ENCODE measurements at places on chromosomes 7 and 10. TPM values are rescaled to one million over a fixed set of nuclear protein-coding genes. Genes with fewer than 3 reads are reported as not detected.

DNA sequence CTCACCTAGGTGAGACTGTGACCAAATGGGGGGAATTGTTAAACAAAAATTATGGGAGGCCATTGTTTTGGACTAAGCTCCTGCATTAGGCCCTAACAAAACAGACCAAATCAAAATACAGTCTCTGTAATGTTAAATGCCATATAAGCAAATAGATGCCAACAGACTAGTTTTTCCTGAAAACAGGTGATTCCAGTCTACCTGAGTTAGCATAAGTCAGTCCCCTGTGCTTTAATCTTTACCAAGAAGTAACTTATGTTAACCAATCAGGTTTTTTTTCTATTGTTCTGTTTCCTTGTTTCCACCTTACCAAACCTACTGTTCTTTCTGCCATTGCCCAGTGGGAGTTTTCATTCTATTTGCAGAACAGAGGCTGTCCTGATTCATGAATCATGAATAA is 48.0 kb downstream of the PDZD8 start:
- H3K36me3 ChIP-seq = peaks cover 5% of the 10 kb centered on the region
- no peak overlapping the region for H3K4me3 ChIP-seq
- H3K4me1 ChIP-seq = peaks cover 4% of the 10 kb centered on the region
- no peaks in the 10 kb centered on the region for H3K27me3 ChIP-seq
- H3K27ac ChIP-seq = no peak overlapping the region

DNA sequence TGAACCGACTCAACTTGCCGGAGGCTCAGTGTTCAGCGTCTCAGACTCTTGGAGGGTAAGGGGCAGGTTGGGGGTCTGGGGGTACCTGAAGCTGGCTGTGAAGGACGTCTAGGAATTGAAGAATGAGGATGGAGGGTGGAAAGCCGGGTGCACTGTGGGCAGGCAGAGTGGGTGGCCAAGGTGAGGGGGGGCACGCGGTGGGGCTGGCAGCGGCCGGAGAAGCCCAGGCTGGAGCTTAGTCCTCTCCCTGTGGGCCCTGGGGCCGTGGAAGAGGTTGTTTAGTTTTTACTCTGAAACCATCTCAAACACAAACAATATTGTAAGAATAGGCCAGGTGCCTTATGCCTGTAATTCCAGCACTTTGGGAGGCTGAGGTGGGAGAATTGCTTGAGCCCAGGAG is 83.4 kb downstream of the UNCX start:
- no peak overlapping the region for H3K4me3 ChIP-seq
- no peaks in the 10 kb centered on the region for H3K36me3 ChIP-seq
- DNase-seq = no peak
- no peaks in the 10 kb centered on the region for H3K4me1 ChIP-seq

Gene PCGF5
- total RNA-seq = 29.6 TPM

DNA sequence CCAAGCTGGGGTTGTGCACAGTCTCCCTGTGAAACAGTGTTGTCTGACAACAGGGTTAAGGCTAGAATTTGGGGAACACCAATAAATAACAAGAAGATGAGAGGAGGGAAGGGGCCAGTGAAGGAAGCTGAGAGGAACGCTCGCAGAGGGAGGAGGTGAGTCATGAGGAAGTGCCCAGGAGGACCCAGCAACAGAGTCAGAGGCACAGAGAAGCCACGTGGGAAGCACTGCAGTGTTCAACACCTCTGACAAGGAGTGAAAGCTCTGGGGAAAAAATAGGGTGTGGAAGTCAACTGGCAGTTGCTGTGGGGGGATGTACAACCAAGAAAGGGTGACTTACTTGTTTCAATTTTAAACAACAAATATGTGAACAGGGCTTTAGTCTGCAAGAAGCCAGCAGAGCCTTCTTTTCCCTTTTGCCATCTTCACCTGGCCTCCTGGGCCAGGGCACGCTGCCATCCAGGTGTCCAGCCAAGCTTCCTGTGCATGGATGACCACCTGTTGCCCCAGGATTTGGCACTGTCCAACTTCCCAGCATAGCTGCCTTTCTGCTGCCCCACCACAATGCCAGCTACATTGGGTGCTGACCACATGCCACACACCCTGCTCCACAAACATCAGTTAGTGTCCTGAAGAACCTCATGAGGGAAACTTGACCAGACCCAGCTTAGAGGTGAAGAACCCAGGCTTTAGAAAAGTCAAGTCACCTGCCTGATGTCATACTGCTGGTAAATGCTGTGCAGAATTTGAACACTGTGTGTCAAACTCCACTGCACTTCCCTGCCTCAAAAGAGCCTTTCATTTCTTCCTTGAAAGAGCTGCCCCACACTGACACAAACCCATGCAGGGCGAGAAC is 69.6 kb downstream of the ATXN7L1 start:
- peaks cover 54% of the 10 kb centered on the region for H3K4me1 ChIP-seq
- peak overlapping the region; percentile 24 for H3K4me3 ChIP-seq
- H3K36me3 ChIP-seq = 0 out of 2 replicates have a peak, but pooled peaks cover 10% of the 10 kb centered on the region
- DNase-seq = peak; percentile 75

DNA sequence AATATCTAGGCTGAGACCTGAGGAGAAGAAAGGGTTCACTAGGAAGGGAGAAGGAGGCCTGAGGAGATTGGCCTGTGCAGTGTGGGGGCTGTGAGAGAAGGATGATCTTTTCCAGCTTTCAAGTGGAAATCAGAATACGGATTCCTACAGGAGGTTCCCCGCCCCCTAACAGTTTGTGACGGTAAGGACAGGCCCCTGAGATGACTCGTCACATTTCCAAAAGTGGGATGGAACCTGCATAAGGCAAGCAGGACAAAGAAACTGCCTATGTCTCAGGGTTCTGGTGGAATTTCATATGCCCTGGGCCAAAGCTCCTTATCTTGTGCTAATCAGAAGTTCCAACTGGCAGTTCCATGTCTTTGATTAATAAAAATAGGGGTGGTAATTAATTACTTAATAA is 275.6 kb downstream of the SNX10 start:
- H3K27ac ChIP-seq = no peak overlapping the region
- DNase-seq = no peak
- H3K27me3 ChIP-seq = no peaks in the 10 kb centered on the region
- no peak overlapping the region for H3K4me3 ChIP-seq
- H3K36me3 ChIP-seq = no peaks in the 10 kb centered on the region
- H3K4me1 ChIP-seq = no peaks in the 10 kb centered on the region

DNA sequence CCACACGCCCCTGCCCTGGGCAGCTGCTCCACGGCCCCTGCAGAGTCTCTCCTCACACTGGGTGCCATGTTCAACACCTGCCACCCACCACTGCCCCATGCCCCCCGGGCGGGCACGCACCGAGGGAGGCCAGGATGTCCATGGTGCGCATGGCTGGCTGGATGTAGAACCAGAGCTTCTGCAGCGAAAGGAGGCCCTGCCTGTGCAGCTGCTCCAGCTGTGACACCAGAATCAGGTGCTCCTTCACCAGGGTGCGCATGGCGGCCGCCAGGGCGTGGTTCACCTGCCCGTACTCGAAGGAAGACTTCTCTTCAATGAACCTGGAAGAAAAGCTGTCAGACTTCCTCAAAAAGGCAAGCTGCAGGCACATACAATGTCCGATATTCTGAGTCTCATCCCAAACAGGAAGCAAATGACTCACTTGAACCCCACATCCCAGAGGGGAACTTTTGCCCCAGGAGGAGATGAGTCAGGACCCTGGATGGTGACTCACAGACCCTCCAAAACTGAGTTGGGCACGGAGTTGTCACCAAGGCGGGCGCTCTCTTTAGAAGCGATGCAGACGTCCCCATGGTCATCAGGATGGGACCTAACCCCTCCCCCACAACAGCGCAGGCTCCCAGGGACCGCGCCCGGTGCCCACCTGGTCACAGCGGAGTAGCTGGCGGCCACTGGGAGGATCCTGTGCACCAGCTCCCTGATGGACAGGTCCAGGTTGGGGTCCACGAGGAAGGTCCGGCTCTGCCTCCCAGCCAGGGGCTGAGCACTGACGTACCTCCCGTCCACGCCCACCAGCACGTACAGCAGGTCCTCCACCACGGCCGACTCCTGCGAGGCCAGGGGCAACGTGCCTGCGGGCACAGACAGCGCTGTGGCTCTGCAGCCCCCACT is 15.5 kb downstream of the TUBGCP2 start:
- peak overlapping the region; percentile 58 for H3K4me3 ChIP-seq
- peaks cover 26% of the 10 kb centered on the region for H3K4me1 ChIP-seq
- DNase-seq = peak; percentile 82
- peak overlapping the region; percentile 83 for H3K27ac ChIP-seq

DNA sequence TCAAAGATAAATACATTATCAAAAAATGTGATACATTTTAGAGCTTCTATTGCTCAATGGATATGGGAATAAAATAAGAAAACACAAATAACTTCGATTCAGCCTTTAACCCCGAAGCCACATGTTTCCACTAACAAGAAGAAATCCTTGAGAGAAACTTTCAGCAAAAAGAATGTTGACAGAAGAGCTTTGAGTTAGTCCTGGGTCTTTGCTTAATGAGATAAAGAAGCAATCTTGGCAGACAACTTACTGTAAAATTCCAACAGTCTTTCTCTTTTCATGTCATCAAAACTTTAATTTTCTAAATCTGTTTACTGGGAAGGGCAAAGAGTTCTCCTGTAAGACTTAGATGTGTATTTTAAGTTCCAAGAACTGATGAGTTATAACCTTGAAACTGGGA is 810.2 kb downstream of the CNTNAP2 start:
- no peaks in the 10 kb centered on the region for H3K4me1 ChIP-seq
- no peak for DNase-seq
- H3K36me3 ChIP-seq = no peaks in the 10 kb centered on the region
- no peaks in the 10 kb centered on the region for H3K27me3 ChIP-seq
- no peak overlapping the region for H3K27ac ChIP-seq

Gene IDI2
- not detected for total RNA-seq

DNA sequence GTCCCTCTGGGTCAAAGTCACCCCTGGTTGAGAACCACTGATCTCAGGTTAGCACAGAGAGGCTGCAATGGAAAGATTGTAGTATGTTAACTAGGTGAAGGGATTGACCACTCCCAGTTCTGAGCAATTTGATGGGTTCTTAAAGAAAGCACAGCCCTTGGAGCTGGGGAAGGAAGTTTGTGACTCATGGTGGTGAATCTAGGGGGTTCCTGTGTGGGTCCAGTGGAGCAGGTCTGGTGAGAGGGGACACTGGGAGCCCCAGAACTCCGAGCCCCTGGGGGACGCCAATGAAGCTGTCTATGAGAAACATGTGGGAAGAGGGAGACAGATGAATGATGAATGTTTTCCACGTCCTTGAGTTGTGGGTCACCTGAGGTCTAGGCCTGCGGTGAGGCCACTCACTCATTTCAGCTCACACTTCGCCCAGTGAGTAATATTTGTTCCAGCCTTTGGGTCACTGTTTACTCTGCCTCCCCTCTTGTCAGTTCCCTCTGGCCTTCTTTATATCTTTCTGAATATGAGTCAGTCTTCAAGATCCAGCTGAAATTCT is 341.9 kb downstream of the LRMDA start:
- peak overlapping the region; percentile 46 for H3K4me3 ChIP-seq
- H3K27me3 ChIP-seq = peaks cover 8% of the 10 kb centered on the region
- peaks cover 30% of the 10 kb centered on the region for H3K4me1 ChIP-seq
- no peaks in the 10 kb centered on the region for H3K36me3 ChIP-seq
- peak; percentile 25 for DNase-seq

- H3K4me3 ChIP-seq = no peak overlapping the region
- no peaks in the 10 kb centered on the region for H3K4me1 ChIP-seq
- peaks cover 5% of the 10 kb centered on the region for H3K27me3 ChIP-seq
- H3K36me3 ChIP-seq = no peaks in the 10 kb centered on the region
- H3K27ac ChIP-seq = no peak overlapping the region
- peak; percentile 15 for DNase-seq
Observed at GRCh38 chr7:148303295-148304082, 287.1 kb upstream of the C7orf33 start.

Gene ADAM12
- 7.1 TPM for total RNA-seq

Gene ACBD7
- total RNA-seq = 0.81 TPM

Gene PSMC2
- 180 TPM for total RNA-seq

Gene C10orf143
- total RNA-seq = 3.3 TPM

DNA sequence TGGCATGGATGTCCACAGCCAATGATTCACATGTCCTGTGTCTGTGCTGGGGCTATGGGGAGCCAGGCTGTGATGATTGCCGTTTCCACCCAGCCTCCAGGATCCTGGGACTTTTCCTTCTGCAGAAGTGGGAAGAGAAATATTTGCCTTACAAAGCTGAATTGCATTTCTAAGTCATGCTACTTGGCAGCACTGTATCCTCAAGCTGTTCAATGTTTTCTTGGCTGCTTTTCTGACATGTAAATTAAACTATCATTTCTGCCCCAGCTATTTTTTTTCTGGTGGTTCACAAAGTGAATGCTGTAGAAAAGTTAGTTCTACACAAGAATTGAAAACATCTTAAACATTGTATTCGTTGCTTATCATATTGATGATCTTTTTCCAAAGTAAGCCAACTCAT is 51.9 kb upstream of the TCERG1L start:
- DNase-seq = no peak
- H3K4me1 ChIP-seq = no peaks in the 10 kb centered on the region
- no peak overlapping the region for H3K4me3 ChIP-seq
- H3K27me3 ChIP-seq = no peaks in the 10 kb centered on the region
- peaks cover 5% of the 10 kb centered on the region for H3K36me3 ChIP-seq

GRCh38 chr7:124752310-124752709 is 13.3 kb downstream of the GPR37 start:
- H3K27ac ChIP-seq = no peak overlapping the region
- no peak for DNase-seq
- H3K27me3 ChIP-seq = no peaks in the 10 kb centered on the region
- no peak overlapping the region for H3K4me3 ChIP-seq
- H3K36me3 ChIP-seq = no peaks in the 10 kb centered on the region

Gene CPN1
- total RNA-seq = not detected

GRCh38 chr10:101321073-101321472 is 32.9 kb upstream of the BTRC start:
- peaks cover 57% of the 10 kb centered on the region for H3K27me3 ChIP-seq
- no peak overlapping the region for H3K4me3 ChIP-seq
- H3K27ac ChIP-seq = no peak overlapping the region
- no peaks in the 10 kb centered on the region for H3K36me3 ChIP-seq

Gene TFR2
- 0.19 TPM for total RNA-seq

DNA sequence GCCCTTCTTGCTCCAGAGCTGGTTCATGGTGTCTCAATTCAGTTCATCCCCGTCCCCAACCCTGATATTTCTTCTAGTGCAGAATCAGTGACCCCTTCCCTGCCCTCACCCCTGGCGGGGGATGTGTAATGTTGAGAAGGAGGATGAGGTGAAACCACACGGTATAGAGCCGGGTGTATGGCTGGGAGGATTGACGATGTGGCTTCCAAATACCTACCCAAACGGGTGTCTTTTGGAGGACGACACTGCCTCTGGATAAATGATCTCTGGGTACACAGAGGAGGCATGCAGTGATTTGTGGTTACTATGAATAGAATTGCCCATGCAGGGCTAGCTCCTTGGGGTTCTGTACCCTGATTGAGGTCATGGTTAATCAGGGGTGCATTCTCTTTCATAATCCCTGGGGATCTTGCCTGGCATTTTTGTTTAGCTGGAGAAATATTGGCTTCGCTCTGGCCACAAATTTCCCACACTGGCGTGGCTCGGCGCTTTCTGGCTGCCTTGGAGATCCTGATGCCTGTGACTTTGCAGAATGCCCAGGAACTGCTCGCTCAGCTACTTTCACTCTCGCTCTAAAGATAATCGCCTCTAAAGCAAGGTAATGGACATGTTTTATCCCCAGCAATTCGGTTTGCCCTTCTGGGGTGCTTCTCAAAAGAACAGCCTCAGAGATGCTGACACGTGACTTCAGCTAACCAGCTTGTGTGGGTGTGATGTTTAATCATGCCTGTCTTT is 89.2 kb downstream of the RBM20 start:
- H3K36me3 ChIP-seq = no peaks in the 10 kb centered on the region
- H3K27ac ChIP-seq = no peak overlapping the region
- H3K27me3 ChIP-seq = peaks cover 52% of the 10 kb centered on the region
- peak overlapping the region; percentile 52 for H3K4me3 ChIP-seq
- H3K4me1 ChIP-seq = peaks cover 17% of the 10 kb centered on the region

GRCh38 chr7:106021151-106022067 is 58.3 kb downstream of the CDHR3 start:
- peaks cover 28% of the 10 kb centered on the region for H3K4me1 ChIP-seq
- H3K4me3 ChIP-seq = no peak overlapping the region
- peak; percentile 32 for DNase-seq
- H3K27me3 ChIP-seq = peaks cover 8% of the 10 kb centered on the region

Measured in HFFc6 (cell line).